Nucleus accumbens (tissue), 56 donors: ENCODE measurements at places on chromosomes 3 and 15.

DNA sequence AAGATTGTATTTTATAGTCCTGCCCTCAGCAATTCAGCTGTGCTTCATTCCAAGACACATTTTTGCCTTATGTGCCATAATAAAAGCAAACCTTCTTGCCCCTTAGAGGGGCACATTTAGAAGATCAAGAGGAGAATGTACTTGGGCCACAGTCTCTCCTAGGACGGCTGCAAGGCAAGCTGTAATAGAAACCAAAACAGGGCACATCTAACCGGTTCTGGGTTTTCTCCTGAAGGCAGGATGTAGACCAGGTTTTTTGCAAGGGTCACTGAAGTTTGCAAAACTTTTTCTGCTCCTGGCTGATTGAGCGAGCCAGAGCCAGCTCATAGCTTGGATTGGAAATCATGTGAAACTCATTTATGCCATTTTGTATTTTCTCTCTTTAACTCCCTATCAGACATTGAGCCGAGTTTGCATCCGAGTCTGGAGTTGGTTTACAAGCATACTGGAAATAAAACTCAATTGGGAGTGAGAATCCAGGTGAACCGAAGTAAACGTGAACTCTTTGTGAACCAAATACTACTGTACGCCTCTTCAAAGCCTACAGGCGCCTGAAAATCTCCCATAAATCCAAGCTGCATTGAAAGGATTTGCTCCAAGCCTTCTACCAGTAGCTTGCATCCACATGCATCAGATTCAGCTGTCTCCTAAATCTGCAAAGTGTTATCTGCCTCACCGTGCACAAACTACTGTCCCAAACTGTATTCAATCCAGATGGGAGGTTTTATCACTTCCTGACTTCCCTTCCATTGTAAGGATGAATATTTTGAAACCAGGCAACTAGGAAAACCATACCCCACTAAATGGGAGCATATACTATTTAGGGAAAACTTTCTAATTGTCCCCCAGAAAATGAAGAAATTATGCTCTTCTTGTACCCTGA lies 60.9 kb upstream of the TSC22D2 start:
- DNase-seq: no peak

DNA sequence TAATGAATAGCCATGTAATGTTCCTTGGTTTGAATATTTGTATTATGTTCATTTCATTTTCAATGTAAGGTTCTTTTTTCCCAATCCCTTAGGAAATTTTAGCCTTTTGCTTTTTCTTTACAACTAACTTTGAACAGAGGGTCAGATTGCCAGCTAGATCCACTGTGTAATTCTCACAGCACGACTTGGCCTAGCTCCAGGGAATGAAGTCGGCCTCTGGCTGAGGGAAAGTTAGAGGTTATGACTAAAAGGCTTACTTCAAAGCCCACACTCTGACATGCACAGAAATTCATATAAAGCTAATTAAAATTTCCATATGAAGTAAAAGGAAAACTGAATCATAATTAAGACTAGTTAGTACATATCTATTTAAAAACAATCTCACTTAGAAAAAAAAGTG lies 38.7 kb downstream of the ROBO1 start:
- no peak for DNase-seq

DNA sequence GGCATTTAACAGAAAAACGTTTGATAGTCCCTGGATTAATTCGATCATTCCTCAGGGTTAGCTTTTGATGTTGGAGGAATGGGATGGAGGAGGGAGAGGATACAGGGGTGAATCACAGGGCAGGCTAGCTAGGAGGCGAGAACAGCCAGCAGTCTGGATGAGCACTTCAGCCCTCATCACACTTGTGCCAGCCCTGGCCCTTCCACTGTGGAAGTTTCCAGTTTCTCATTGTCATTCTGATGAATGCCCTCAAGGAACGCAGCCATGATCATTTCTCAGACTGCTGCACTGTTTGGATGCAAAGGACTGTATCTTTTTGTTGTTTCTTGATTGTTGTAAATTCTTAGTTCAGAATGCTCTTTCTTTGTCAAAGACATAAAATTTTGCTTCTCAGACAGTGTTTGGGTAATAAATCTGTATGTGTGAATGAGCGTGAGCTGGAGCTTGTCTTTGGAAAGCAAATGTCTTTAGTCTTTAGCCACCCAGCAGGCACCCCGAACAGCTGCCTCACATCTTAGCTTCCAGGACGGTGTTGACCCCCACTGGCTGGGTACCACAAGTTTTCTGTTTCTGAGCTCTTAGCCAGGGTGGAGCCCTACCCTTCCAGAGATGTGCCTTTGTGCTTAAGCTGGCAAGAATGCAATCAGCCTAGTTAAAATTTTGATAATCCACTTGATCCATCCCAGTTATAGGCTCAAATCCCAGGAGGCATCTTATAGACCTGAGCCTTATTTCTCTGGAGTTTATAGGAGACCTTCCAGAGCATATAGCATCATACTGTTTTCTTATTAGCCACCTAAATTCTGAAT lies 121.1 kb downstream of the PDCD6IP start:
- DNase-seq: peak; percentile 32

DNA sequence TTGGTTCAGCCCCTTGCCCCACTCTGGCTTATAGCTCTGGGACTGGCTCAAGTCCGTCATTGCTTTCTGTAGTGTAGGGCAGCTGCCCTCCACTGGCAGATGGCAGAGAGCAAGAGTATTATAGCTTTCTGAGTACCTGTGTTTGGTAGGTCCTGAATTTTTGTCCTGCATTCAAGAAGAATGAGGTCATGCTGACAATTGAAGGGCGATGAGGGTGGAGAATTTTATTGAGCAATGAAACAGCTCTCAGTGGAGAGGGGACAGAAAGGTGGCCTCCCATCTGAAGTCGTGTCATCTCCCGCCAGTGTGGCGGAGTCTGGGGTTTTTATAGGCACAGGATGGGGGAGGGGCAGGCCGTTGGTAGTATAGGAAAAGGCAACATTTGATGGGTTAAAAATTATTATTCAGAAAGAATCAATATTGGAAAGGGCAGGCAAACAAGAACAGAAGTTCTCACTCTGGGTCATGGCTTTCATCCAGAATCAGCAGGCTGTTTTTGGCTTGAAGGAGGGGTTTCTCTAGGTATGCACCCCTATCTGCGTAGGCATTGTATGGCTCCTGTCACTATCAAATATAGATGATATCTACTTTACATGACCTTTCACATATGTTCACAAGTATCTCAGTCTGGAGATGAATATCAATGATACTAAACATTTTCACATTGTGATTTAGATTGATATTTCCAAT lies 1239.7 kb upstream of the ALCAM start:
- DNase-seq: no peak

DNA sequence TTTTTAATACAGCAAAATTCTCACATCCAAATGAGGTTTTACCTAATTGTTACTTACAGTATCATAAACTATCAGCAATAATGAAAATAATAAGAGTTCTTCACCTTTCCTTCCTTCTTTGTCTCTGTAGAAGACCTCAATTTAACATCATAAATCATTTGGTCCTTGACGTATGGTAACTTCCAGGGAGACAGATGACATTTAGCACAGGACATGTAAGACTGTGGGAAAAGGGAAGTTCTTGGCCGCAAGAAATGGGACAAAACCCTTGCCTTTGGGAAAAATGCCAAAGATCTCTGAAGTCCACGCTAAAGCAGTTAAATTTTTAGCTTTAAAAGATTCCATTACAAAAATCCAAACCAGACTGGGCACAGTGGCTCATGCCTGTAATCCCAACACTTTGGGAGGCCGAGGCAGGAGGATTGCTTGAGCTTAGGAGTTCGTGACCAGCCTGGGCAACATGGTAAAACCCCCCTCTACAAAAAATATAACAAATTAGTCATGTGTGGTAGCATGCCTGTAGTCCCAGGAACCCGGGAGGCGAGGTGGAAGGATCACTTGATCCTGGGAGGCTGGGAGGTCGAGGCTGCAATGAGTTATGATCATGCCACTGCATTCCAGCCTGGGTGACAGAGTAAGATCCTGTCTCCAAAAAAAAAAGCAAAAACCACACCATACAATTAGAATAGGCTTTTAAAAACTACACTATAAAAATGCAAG lies 8.8 kb downstream of the PTPN9 start:
- DNase-seq: no peak

- DNase-seq: no peak
Measured at GRCh38 chr3:189383630-189384029, 211.9 kb downstream of the TPRG1 start.

DNA sequence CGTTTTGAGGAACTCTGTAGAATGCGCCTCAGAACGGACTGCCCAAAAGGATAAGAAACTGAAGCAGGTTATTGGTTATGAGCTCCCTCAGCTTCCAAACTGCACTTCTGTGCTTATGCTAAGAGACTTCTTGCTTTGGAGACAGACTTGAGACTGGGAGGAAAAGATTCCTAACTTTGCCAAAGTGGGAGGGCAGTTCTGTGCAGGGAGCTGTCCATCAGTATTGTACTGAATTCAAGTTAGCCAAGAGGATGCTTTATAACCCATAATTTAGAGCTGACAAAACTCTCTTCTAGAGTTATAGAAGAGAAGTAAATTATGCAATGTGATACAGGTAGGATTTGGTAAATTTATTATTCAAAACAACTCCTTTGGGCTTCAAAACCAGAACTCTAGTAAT lies 519.8 kb upstream of the GBE1 start:
- no peak for DNase-seq
